ENCODE measurements at places on chromosomes 6 and 20.

GRCh38 chr6:11428895-11429294, 108.7 kb upstream of the TMEM170B start:
- peak; percentile 67 for DNase-seq

- peak; percentile 8 for DNase-seq
These were observed 59.2 kb upstream of the EYA2 start for GRCh38 chr20:46835418-46835817.

- no peak for DNase-seq
These were observed 16.1 kb downstream of the FBXL4 start for GRCh38 chr6:98931696-98932095.

- DNase-seq, result peak; percentile 79
These were observed 190.4 kb downstream of the OGFRL1 start for GRCh38 chr6:71478834-71479541.

- no peak for DNase-seq
These were observed 529.2 kb downstream of the HAO1 start for GRCh38 chr20:7411075-7411474.

GRCh38 chr20:11585752-11586352, 331.8 kb upstream of the BTBD3 start:
- peak; percentile 7 for DNase-seq

- DNase-seq, result peak; percentile 73
These were observed 46.2 kb upstream of the TRIM26 start for GRCh38 chr6:30259140-30260035.
